ENCODE measurements at places on chromosomes 5 and 9.

GRCh38 chr5:10387690-10388089 is 34.2 kb downstream of the MARCHF6 start:
- DNase-seq = no peak

GRCh38 chr5:54362992-54363625 is 52.7 kb upstream of the ARL15 start:
- DNase-seq = no peak

GRCh38 chr5:73435759-73436534 is 12.6 kb downstream of the FOXD1 start:
- DNase-seq = no peak

DNA sequence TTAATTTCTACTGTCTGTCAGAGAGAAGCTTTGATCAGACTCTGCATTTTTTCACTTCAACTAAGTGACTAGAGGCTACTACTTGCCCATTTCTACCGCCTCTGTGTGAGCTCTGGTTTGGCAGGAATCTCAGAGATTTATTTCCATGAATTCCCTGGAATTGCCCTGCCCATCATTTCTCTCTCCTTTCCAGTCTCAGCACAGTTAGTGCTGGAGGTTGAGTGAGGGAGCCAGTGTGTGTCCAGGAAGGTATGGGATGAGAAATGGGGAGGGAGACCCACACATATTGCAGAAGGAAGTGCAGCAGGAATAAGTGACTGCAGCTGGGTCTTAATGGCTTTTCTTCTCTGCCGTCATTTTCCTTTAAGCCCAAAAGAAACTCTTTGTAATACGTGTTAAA is 443.1 kb upstream of the ZNF462 start:
- no peak for DNase-seq

DNA sequence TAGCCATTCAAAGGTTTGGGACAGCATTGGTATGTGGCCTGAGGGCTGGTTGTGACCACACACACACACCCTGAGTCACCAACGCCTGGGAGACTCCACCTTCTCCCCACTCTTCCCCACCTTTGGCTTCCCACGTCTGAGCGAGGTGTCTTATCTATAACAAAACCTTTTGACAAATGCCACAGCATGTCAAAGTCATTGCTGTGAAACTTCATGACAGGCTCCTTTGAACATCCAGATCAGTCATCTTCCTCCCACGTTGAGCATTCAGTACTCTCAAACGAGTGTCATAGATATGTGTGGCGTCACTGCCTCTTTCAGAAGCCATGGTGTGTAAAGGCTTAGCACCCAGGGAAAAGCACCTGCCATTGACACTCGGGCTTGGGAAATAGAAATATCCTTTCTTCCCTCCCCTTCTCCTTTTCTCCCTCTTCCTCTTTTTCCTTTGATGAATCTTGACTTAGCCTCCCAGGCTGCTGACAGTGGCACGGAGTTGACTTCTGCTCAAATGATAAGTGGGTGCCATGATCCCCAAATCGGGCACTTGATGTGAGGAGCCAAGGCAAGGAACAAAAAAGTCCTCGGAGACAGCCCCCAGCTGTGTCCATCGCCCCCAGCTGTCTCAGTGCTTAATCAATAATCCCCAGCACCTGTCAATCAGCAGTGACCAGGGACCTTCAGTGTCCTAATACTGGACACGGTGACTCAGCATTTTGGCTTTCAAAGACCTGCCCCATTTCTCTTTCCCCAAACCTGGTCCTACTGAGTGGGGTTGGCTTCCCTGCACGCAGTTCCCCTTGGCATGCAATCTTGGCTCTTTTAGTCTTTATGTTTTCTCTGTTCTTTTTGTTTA is 114.8 kb downstream of the FGF18 start:
- no peak for DNase-seq

DNA sequence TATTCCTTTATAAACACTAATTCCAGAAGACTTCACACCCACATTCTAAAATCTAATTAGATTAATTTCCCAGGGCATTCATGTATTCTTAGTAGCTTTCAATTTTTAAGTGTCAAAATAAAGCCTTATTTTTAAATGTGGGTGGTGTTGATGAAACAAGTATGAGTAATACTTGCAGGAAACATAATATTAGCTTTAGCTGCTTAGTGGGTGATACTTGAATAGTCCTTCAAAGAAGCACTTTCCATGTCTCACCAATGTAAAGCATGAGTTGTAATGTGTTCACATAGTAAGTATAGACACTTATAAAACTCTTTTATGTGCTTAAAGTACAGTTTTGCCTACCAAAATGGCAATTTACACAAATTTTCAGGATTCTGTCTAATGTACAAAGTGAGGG is 6.9 kb downstream of the FNBP1 start:
- DNase-seq = no peak

DNA sequence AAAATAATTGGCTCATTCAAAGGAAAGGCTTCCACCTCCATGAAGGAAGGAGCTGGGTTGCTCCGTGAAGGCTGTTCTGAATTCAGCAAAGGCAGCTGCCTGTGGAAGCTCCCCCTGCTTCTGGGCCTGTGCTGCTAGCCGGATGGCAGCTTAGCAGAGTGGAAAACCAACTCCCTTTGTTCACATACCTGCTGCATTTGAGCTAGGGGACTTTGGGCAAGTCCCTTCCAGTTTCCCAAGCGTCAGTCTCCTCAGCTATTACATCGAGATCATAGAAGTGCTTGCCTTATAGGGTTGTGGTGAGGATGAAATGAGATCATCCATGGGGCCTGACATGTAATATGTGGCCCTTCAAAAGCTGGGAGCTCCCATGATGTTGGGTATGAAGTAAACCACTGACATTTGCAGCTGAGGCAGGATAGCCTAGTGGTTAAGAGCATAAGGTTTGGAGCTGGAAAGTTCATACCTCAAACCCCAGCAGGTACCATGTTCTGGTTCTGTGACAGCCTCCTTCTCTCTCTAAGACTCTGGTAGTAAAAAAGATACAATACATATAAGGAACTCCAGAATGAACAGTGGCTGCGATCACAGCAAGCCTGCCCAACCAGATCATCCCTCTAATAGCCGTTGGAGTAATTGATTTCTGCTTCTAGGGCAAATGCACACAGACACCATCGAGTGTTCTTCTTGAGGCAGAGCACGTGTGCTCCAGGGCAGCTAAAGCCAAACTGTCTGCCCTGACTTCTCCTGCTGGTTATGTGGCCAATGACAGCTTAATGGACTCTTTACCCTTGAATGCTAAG is 11.0 kb upstream of the DENND1A start:
- no peak for DNase-seq

GRCh38 chr5:8062521-8062920 is 193.6 kb downstream of the MTRR start:
- no peak for DNase-seq

GRCh38 chr9:73294336-73294735 is 142.7 kb downstream of the ANXA1 start:
- no peak for DNase-seq

GRCh38 chr5:168752416-168753190 is 173.4 kb upstream of the PANK3 start:
- DNase-seq = no peak

- no peak for DNase-seq
Measured at GRCh38 chr9:88258024-88258423, 119.7 kb upstream of the SPATA31C2 start.

DNA sequence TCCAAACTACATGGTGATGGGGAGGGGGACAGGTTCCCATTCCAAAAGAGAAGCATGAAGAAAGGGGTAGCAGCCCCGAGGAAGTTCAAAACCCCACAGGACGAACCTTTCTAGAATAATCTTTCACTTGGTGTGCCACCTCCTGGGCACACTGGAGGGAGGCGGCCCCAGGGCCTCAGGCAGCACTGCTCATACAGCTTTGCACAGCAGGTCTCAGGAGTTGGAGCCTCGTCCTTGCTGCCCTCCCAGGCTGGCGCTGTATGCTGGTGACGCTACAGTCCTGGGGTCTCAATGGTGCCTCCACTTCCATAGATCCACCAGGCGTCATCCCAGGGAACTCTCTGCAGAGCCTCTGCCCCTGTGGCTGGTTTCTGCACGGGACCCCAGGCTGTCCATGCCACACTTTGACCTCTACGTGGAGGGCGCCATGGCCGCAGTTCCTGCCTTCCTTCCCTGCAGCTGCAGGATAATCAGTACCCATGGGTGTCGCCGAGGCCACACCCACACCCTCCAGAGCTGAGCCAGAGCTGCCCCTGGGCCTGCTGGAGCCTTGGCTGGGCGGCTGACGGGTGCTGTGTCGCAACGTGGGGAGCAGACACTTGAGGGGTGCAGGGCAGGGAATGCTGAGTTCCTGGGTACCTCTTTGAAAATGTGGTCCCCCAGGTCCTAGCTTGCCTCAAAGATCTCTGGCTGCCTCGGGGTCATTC is 95.3 kb downstream of the COL5A1 start:
- DNase-seq = no peak

- no peak for DNase-seq
Measured at GRCh38 chr5:178246624-178247279, 14.2 kb upstream of the PHYKPL start.

DNA sequence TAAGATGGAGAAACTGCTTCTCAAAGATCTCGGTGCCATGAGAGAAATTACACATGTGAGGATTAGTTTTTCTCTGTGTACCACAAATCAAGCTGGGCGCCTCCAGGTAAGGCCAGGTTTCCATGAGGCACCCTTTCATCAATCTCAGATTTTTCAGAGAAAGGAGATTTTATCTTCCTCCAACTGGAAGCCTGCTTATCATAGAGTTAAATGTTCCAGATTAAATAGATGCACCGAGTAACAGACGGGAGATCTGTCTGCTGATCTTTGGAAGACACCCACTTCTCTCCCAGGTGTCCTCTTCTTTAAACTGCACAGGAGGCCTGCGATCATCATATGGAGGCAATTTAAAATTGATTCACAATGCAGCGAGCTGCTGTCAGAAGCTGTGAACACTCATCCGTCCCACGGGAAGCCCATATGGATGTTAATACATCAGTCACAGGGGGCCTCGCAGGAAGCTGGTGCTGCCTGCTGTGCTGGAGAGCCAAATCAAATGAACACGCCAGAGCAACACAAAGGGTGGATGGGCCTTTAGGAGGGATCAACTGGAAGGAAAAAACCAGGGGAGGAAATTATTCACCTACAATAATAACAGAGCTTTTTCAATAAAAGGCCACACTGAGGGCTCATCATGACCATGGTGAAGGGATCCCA is 93.3 kb downstream of the TLE1 start:
- no peak for DNase-seq

GRCh38 chr5:134649163-134649835 is 714 bp downstream of the SEC24A start:
- no peak for DNase-seq

GRCh38 chr9:91063471-91063870 is 261.9 kb downstream of the SYK start:
- DNase-seq = no peak

GRCh38 chr5:95935553-95936100 is 26.0 kb downstream of the ELL2 start:
- DNase-seq = no peak

DNA sequence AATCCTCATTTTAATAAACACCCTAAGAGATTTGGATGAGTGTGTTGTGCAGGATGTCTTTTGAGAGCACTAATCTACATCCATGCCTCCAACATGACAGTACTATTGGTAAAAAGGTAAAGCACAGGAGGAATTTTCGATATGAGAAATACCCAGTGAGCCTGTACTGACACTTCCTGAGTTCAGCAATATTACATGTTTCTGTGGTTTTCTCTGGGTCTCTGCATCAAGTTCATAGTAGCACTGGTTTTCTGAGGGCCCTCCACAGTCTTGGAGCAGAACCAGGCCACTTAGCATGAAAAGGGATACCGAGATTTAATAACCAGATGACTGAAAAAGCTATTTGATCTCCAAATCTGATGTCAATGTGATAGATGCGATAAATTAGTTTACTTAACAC is 524.1 kb downstream of the TMEM38B start:
- DNase-seq = no peak

GRCh38 chr9:92294297-92294676 is 790 bp upstream of the IARS1 start:
- DNase-seq = peak; percentile 8

- no peak for DNase-seq
Measured at GRCh38 chr9:121672213-121672612, 20.8 kb downstream of the DAB2IP start.

DNA sequence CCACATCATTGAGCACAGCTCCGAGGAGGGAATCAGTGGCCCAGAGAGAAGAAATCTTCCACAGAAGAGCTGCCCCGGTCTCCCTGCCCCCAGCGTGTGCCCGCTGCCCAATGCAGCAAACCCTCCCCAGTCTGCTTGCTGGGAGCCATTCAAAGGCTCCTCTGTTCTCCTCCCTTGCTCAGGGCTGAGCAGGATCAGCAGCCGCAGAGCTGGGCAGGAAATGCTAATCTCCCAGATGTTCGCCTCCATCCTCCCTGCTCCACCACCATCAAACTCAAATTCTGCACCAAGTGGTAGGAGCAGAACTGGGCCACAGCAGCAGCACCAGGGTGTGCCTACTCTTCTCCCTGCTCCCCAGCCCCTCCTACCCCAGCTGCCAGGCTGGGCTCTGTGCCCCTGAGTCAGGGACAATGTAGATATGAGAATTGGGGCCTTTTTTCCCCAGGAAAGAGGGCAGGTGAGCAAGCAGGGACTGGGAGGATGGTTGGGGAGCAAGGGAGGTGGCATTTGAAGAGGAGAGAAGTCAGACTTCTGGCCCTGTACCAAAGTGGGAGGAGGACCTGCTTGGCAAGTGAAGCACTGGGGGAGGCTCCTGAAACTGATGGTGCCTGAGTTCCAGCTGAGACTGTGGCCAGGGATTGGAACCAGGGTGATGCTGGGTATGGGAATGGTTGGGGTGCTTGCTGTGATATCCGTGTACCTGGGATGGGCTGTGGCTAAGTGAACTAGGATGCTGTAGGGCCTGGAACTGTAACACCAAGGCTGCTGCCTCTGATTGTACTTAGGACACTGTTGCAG is 1.9 kb upstream of the PCDH1 start:
- DNase-seq = no peak

- no peak for DNase-seq
Measured at GRCh38 chr5:180590543-180591310, 572 bp downstream of the SCGB3A1 start.

DNA sequence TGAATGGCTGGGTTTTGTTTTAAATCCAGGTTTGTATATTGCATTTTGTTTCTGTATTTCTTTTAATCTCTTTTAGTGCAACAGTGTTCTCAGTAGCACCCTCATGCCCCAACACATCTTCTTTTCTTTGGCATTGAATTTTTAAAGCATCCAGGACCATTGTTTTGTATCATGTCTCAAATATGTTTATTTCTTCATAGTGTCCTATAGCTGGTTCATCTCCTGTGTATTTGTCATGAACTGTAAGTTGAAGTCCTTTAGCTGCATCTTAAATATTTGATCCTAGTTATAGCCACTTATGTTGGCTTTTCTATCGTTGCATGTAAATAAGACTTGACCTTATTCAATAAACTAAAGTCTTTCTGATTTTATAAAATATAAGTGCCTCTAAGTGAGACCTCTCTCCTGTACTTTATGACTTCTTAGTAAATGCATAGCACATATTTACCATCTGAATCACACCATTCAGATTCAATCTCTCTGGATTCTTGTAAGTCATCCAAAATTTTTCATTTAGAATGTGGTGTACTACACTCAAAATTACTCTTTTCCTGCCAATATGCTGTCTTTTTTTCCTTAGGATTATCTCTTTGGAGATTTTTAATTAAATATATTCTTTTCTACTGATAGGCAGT is 21.0 kb upstream of the ERCC6L2 start:
- DNase-seq = no peak

Measured in stimulated activated CD4-positive, alpha-beta T cell treated with anti-CD3 and anti-CD28 coated beads, Interleukin-12 subunit alpha, Interleukin-12 subunit beta, amount 100 ng/mL, for 4 hours (primary cell).